ENCODE measurements at places on chromosomes 6 and 20.

GRCh38 chr6:87012743-87013142 lies 75.4 kb downstream of the HTR1E start:
- DNase-seq: no peak

DNA sequence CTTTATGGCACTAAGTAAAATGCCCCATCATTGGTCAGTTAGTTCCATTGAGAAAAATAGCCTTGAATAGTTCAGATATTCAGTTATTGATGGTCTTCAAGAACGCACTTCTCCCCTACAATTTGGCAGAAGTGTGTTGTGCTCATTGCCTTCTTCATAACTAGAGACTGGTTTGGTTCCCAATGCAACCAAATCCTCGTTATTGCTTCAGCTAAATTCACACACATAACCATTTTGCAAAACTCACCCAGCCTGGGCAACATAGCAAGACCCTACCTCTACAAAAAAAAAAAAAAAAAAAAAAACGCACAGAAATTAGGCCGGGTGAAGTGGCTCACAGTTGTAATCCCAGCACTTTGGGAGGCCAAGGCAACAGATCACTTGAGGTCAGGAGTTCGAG lies 32.1 kb downstream of the ZNF217 start:
- no peak for DNase-seq

DNA sequence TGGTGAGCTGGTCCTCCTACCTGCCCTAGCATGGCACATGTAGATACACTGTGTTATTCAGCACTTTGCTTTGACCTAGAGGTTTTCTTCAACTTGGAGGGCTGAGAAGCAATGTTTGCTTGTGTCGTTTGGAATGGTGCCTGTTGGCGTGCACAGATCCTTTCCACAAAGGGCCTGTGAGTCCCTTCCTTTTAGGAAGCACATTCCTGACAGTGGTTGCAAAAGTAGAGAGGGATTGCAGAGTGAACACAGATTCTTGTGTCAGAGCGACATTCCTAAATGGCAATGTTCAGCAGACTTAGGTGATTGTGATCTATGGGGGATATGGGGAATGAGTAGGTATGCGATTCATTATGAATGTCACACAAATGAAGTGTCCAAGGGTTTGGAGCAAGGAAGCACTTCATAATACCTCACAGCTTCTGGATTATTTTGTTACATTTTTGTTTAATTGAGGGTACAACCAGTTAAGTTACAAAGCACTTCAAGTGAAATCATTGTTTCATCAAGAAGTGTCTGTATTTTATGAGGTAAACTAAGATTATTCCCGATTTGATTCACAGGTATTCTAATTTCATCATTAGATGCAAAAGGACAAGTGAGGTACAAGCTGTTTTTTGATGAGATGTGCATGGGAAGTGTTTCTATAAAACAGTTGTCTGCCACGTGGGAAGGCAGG lies 713 bp upstream of the RNF144B start:
- no peak for DNase-seq

DNA sequence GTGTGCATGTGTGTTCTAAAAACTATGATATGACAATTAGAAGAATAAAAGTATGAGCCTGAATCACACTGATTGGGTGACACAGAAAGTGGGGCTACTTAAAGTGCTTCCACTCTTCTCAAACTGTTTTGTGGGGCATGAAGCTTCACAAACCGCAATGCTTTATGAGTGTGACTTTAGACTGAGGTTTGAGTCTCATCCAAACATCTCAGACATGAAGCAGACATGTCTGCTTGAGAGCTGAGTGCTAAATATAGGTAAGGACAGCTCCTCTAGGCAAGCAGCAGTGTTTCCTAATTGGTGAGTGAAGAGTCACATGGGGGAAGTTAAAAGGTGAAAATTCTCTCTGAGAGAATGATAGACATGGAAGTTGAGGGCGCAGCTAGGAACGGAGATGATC lies 726.9 kb upstream of the CITED2 start:
- DNase-seq: no peak

DNA sequence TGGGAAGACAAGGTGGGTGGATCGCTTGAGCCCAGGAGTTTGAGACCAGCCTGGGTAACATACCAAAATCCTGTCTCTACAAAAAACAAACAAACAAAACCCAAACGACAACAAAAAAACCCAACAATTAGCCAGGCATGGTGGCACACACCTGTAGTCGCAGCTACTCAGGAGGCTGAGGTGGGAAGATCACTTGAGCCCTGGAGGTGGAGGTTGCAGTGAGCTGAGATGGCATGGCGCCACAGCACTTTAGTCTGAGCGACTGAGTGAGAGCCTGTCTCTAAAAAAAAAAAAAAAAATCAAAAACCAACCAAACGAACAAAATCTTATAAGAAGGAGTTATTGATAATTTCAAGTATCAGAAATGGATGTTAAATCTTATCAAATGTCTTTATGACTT lies 114.9 kb downstream of the CDH26 start:
- no peak for DNase-seq

DNA sequence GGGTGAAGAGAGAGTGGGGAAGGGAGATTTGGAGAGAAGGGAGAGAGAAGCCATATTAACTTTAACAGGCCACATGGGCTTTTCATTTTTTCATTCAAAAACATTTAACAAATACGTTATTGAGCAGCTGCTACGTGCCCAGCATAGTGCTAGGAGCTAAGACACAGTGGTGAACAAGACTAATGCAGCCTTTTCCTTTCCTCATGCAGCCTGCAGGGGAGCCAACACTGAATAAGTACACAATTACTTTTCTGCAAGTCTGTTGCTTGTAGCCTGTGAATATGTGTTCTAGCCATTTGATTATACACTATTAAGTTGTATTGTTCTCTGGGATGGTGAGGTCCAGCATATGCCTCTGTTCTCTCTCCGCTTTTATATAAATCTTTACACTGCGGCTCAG lies 1.9 kb upstream of the BLOC1S5 start:
- DNase-seq: no peak

- DNase-seq: no peak
Measured at GRCh38 chr6:161228921-161229591, 44.8 kb downstream of the AGPAT4 start.

DNA sequence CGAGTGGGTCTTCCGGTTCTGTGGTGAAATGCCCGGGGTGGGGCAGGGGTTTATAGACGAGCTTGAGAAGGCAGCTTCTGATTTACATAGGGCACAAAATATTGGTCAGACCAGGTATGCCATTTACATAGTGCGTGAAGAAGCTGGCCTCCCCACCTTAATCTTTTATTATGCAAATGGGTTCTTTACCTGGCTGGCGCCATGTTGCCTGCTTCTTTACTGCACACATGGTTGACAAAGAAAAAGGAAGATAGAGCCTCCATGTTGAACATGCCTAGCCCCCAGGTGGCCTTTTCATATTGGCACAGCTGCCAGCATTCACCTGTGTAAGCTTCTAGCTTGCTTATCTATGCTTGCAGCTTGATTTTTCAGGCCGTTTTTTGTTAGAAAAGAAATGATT lies 276.2 kb downstream of the PHACTR1 start:
- DNase-seq: no peak

GRCh38 chr6:140867336-140867735 lies 1265.4 kb upstream of the GJE1 start:
- DNase-seq: no peak

GRCh38 chr20:15818651-15819071 lies 754.6 kb downstream of the KIF16B start:
- DNase-seq: no peak

DNA sequence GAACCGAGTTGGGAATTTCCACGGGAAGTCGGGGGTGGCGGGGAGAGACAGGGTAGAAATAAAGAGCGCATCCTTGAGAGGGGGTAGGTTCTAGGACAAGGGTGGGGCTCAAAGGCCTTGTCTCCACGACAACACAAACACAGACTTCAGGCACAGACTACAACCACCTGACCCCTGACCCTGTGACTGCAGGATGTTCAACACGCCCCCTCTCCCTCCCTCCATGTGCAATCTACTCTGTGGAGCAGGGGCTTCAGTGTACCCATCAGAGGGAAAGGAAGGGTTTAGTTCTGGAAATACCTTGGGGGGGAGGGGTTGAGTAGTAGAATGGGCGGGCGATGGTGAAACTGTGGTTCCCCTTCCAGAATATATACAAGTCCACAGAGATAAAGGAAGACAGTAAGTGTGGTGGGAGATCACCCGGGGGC lies 651 bp upstream of the TAPBP start:
- no peak for DNase-seq

GRCh38 chr6:22536122-22536521 lies 33.2 kb upstream of the HDGFL1 start:
- no peak for DNase-seq

GRCh38 chr6:37317312-37318038 lies 36.3 kb upstream of the RNF8 start:
- no peak for DNase-seq

GRCh38 chr6:33731035-33731434 lies 15.7 kb downstream of the IP6K3 start:
- DNase-seq: no peak

DNA sequence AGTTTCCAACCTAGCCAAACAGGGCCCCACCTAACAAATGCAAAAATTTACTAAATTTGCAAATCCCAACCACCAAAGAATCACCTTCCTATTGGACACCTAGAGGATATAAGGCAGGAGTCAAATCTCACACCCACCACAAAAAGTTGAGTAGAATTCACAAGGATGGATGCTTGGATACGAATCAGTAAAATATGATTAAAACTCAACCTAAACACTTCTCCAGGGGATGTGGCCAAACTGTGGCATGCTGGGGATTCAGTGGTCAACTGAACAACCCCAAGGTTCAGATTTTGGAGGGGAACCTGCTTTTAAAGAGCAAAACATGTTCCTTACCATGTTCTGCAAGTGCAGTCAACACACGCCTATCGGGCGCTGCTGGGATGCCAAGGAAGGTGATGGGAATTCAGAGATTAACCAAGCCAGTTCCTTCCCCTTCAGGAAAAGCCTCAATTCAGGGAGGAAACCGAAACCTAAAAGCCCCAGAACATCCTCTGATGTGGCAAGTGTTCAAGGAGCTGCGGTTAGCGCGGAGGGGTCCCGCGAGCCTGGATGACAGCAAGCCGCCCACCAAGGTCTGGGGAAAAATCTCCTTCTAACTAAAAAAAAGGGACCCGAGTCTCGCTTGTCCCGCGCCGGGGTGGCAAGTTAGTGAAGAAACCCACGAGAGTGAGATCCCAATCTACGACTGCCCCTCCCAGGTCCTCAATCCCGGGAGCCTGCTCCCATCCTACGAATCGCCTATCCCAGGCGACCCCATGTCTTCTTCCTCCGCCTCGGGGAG lies 902 bp downstream of the SAMHD1 start:
- no peak for DNase-seq

DNA sequence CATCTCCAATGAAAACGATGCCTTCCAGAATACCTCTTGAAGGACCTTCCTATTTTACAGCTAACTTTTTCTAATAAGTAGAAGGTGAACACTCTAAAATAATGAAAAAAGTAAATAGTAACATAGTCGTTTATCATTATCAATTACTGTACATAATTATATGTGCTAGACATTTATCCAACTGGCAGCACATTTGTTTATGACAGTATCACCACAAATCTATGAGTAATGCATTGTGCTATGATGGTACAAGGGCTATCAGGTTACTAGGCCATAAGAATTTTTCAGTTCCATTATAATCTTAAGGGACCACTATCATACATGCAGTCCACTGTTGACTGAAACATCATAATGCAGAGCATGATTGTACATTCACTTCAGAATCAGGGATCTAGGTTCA lies 68.4 kb downstream of the ATG5 start:
- no peak for DNase-seq

DNA sequence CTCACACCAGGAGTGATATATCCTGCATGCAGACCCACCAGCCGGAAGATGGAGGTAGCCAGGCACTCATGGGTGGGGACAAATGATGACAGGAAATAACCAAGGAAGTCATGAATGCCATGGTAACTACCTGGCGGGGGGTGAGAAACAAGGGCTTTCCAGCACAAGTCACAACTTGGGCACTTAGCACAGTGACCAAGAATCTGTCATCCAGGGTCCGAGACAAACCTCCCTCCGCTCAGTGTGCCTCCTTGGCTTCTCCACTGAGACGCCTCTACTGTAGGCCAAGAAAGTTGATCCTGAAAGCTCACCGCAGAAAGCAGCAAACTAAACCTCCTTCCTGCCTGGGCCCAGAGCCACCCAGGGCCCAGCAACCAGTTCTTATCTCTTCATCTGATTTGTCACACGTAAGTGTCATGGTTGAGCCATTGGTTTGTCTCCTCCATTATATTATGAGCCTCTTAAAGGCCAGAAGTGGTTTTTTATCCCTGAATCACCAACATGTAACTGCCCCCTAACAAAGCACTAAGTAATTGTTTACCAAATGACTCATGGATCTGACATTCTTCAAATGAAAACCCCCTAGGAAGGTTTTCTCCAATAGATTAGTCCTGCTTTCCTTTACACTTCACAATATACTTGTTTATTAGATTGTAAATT lies 84.3 kb upstream of the TAB2 start:
- DNase-seq: no peak

DNA sequence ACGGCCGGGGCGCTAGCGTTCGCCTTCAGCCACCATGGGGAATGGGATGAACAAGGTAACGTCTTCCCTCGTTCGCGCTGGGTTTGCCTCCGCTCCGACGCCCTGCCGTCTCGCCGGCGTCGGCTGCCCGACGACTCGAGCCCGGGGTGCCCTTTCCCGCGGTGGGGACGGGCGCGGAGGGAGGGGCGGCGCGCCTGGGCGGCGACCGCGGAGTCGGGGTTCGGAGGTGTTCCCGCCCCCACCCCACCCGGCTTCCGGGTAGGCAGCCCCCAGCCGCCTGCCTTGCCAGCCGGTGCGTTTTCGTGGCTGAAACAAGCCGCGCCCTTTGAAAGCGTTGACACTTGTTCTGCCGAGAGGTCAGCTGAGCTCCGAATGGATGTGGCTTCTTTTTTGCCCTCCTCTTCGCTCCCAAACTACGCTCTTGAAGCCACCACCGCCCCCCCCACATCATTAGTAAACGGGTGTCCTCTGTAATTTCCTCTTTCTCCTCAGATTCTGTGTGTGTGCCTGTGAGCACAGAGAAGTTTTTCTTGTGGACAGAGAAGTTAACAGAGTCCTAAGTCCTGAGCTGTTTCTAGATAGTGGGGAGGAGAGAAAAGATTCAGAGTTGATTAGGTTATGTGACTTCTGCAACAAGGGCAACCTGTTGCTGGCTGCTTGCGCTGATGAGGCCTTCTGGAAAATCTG lies 362 bp downstream of the DUSP22 start:
- no peak for DNase-seq

DNA sequence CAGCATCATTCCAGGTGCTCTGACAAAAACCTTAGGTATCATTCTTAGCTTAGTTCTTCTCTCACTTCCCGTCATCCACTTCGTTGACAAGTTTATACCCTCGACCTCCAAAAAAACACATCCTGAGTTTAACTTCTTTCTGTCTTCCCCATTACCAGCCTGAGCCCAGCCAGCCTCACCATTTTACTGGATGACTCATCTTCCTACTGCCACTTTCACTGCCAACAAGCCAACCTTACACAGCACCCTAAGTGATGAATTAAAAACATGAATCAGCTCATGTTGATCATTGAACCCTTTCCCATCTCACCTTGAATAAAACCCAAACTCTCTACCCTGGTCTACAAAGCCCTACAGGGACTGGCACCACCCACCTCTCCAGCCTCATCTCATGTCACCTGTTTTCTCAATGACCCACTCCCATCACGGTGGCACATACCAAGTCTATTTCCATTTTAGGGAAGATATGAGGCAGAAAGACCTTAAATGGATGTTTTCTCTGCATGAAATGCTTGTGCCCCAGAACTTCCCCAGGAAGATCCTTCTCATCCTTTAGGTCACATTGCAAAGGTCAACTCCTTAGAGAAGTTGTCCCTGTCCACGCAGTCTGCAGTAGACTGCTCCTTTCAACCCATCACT lies 9.9 kb upstream of the UST start:
- DNase-seq: no peak

Data from GM18507 (cell line).